ENCODE measurements at places on chromosomes 11 and 22. TPM values are rescaled to one million over a fixed set of nuclear protein-coding genes. Genes with fewer than 3 reads are reported as not detected.

DNA sequence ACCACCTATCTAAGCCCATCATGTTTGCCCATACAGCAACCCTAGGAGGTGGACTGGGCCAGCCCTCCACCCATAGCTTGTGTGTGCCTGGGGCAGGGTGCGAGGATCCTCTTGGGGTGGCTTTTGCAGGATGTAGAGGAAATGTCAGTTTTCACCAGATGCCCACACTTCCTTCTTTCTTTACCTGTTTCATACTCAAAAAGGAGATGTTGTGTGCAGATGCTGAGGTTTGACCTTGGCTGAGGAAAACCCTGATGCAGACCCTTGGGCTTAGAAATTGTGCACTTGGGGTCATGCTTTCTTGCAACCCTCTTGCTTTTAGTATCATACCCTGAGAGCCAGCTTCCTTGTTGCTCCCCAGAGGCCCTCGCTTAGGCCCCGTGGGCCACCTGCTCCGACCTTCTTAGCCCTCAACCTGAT, 2.2 kb downstream of the HTR3A start:
- DNase-seq = no peak

DNA sequence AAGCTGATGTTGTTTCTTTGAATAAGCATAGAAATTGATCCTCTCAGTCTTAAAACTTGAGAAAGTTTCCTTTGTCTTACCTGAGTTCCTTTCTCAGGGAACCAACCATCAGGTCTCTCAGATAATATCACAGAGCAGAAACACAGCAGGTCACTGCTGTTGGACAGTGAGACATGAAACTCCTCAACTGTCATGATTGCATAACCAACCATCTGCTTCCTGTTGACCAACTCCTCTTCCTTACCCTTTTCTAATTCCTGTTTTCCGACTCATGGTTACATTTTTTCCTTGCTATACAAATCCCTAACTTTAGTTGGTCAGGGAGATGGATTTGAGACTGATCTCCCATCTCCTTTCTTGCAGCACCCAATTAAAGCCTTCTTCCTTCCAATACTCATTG, 845.3 kb downstream of the FAM181B start:
- no peak for DNase-seq

DNA sequence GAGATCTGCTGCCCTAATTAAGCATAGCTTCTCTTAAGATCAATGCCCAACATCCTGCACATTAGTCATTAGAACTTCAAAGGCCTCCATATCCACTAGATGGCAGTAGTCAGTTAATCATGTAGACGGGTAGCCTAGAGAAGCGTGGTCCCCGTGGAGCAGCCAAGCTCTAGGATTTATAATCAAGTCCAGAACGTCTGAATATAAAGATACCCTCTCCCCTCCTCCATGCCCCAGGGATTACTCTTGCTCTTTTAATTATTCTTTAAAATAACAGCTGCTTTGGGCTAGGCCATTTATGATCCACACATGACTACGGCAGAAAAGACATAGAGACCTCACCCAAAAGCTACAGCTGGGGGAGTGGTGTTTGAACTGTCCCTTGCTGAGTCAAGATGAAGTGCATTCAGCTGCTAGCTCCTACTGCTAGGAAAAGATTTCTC, 327.6 kb upstream of the PLET1 start:
- peak; percentile 92 for DNase-seq

GRCh38 chr11:57979532-57980079, 44.1 kb upstream of the OR9Q1 start:
- DNase-seq = no peak

DNA sequence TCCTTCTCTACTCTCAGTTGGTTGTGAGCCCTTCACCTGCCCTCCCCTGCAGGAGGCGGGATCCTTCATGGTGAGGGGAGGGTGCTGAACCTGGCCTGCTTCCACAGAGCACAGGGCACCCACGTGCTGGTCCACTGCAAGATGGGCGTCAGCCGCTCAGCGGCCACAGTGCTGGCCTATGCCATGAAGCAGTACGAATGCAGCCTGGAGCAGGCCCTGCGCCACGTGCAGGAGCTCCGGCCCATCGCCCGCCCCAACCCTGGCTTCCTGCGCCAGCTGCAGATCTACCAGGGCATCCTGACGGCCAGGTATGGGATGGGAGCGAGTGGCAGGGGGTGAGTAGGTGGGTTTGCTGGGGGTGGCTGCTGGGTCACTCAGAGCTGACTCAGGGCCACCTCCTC, 6.3 kb downstream of the SSH3 start:
- no peak for DNase-seq

DNA sequence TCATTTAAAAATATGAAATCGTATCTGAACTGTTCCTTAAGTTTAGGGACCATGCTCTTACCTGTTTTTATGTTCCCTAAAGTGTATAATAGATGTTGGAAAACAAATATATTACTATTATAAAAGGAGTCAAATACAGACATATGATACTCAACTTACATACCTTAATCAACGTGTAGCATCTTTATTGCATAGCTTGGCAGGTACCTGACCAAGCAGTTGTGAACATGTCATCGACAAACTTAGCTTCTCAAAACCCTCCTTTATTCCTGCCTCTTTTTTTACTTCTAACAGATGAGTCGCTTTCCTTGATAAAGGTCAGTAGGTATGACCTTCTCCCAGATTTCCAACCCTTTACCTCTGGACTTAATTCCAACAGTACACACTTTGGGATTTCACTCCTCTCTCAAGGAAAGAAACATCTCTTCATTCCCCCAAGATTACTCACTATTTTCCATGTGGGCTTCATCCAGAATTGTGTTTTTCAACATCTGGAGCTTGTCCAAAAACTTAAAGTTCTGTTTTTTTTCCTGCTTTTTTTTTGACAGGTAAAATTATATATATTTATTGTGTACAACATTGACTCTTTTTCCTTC, 11.9 kb downstream of the HIPK3 start:
- no peak for DNase-seq

GRCh38 chr11:112498701-112499100, 238.0 kb upstream of the PLET1 start:
- no peak for DNase-seq

- no peak for DNase-seq
Measured at GRCh38 chr22:45210174-45210573, 30.5 kb downstream of the KIAA0930 start.

GRCh38 chr11:60834742-60835533, 7.0 kb upstream of the CCDC86 start:
- DNase-seq = no peak

GRCh38 chr22:23478175-23478574, 101.9 kb downstream of the IGLL1 start:
- DNase-seq = no peak

DNA sequence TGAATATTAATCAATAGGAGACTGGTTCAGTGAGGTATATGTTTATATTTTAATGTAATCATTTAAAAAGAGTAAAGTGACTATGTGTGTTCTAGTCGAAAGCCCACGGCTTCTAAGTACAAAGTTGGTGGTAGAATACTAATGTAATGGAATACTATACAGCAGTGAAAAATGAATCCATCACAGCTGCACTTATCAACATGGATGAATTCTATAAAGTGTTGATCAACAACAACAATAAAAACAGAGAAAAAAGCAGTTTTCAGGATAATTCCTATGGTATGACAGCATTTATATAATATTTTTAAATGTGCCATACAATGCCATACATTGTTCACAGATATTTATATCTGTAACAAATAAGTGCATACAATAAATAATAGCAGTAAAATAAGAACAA, 114.1 kb downstream of the SEZ6L start:
- no peak for DNase-seq

DNA sequence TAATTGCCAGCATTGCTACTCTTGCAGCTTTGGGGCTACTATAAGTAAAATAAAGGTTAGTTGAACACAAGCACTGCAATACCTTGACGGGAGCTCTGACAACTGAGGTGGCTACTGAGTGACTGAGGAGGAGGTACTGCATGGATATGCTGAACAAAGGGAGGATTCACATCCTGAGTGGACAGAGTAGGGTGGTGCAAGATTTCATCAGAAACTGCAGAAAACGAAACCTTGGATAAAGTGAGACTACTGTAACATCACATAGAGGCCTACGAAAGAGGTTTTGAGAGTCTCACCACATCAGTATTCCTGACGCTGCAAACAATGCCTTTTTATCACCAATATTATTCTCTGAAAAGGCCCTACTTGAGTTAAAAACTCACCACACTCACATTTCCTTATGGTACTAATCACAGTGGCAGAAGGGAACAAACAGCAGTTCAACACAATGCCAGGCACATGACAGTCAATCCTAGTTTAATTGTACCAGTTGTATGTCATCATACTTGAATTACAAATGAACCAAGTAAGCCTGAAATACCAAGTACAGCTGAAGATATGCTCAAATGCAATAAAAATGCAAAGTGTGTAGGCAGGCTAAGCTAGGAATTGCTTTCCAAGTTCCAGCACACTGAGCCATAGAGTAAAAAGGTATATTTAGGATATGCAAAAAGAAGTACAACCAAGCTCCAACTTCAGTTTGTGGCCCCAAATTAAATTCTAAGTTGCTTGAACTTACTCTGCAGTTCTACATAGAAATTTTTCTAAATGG, 4.0 kb upstream of the GPR83 start:
- no peak for DNase-seq

GRCh38 chr11:34254011-34254410, 103.8 kb downstream of the ABTB2 start:
- DNase-seq = no peak

GRCh38 chr11:134138376-134138775, 69.5 kb downstream of the JAM3 start:
- DNase-seq = no peak

The C22orf15 gene
- polyA plus RNA-seq = 2.7 TPM

The HEPHL1 gene
- polyA plus RNA-seq = 0.33 TPM

The MMP8 gene
- polyA plus RNA-seq = not detected

The LMF2 gene
- 36.1 TPM for polyA plus RNA-seq

The ST14 gene
- 23.5 TPM for polyA plus RNA-seq

The TMPRSS5 gene
- 1.6 TPM for polyA plus RNA-seq

The VSIG2 gene
- polyA plus RNA-seq = 8.5 TPM

The CCDC73 gene
- 0.43 TPM for polyA plus RNA-seq

The KCNA4 gene
- polyA plus RNA-seq = 0.13 TPM

The OR52I1 gene
- polyA plus RNA-seq = not detected

The SCGB1C1 gene
- 1.1 TPM for polyA plus RNA-seq

The IL18 gene
- polyA plus RNA-seq = 9.9 TPM

The RASL10A gene
- 0.40 TPM for polyA plus RNA-seq
